Stimulated activated CD8-positive, alpha-beta memory T cell treated with anti-CD3 and anti-CD28 coated beads, Interleukin-7, amount 100 ng/mL, for 1 hour (primary cell): ENCODE measurements at places on chromosomes 4 and X.

DNA sequence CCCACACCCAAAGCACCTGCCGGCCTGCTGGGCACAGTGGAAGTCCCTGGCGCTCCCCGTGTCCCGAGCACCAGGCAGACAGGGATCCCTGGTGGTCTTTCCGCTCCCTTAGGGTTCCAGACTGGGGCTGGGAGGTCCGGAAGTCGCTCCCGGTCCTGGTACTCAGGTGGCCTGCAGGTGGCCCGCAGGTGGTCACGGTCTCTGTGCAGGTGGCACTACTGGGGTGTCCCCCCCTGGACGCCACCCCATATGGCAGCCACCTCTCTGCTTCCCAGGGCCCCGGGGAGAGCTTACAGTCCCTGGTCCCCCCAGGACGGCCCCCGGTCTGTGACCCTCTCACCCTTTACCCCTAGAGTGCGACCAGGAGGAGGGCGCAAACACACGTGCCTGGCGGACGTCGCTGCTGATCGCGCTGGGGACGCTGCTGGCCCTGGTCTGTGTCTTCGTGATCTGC is 13.6 kb downstream of the SLC25A6 start:
- DNase-seq: no peak

DNA sequence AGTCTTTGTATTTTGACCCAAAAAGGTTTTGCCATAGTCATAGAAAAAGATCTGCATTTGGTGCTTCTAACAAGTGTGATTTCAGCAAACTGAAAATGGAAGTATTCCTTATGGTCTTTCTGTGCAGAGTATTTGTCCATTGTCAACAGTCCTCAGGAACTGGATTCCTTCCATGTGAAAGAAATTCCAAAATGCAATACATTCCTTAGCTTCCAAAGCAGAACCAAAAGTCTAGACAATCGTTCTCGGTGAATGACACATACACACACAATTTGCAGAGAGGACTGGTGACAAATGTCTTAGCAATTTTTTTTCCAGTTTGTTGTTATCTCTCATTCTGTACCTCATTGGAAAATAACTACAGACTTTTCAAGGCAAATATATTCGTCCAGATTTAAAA is 562.2 kb upstream of the SLIT2 start:
- DNase-seq: no peak

GRCh38 chrX:150363561-150364346 is 637 bp downstream of the MAMLD1 start:
- DNase-seq: no peak

DNA sequence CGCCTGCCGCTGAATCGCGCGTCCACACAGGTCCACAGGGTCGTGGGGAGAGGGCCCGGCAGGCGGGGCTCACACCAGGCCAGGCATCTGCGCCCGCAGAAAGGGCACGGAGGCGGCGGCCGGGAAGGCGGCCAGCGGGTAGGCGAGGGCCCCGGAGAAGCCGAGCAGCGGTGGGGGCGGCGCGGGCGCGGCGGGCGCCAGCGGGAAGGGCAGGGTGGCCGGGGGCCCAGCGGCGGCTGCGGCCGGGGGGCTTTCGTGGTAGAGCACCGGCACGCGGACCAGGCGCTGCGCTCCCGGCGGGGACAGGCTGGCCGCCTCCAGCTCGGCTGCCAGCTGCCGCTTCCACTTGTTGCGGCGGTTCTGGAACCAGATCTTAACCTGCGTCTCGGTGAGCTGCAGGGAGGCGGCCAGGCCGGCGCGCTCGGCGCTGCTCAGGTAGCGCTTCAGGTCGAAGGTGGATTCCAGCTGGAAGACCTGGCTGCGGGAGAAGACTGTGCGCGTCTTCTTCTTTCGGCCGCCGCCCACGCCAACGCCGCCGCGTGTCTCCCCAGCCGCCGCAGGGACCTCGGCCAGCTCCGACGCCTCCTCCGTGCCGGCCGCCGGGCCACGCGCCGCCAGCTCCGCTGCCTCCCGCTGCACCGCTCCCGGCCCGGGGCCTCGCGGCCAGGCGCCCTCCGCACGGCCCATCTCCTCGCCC is 3.9 kb downstream of the HMX1 start:
- no peak for DNase-seq

GRCh38 chrX:77743720-77744119 is 42.3 kb downstream of the ATRX start:
- DNase-seq: no peak

GRCh38 chr4:116705466-116705865 is 379.9 kb downstream of the TRAM1L1 start:
- no peak for DNase-seq

- DNase-seq: no peak
These were observed 26.6 kb upstream of the CD99 start for GRCh38 chrX:2664502-2664901.

DNA sequence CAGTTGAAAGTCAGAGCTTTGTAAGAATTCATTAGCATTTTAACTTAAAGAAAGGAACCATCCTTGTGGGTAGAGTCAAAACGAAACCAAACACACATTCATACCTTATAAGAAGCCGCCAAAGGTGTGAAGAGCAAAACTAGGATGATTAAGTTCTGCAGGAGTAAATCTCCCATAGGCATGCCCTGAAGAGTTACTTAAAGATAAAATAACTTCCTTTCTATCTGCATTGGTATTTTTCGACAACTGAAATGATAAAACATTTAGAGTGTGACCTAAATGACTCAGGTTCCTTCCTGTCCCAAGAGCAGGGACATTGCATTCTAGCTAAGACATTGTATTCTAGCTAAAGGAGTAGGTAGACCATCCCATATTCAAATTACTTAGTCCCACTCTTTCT is 75.3 kb downstream of the BCOR start:
- DNase-seq: no peak

GRCh38 chr4:184802697-184803015 is 23.1 kb downstream of the ACSL1 start:
- no peak for DNase-seq

DNA sequence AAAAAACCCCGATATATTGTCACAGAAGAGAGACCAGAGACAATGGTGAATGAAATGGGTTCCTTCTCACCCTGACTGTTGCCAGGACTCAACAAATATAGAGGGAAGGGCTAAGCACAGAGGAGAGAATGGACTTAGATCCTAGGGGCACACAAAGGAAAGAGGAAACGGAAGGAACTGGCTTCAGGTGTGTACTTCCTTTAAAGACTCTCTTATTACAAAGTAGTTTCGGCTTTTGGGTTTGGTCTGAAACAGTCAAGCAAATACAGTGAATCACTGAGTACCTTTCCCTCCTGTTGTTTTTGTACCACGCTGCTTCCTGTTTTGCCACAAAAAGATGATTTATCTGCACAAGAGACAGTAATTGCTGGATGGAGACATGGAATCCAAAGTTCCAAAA is 46.1 kb upstream of the S100G start:
- no peak for DNase-seq

DNA sequence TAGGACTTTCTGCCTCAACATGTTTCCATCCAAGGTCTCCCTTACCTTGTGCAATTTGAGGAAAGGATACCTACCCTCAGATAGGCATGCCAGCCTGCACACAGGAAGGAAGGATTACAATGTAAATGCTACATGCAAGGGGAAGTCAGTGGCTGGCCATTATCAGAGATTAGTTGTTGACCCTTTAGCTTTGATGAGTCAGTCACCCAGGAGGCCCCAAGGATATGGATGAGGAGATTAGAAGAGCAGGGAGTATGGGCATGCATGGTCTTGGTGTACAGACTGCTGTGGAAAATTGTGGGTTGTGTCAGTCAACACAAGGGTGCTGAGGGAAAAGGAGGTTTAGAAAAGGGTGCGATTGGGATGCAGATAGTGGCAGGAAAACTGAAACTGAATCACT is 92.0 kb downstream of the GUCY2F start:
- DNase-seq: no peak

DNA sequence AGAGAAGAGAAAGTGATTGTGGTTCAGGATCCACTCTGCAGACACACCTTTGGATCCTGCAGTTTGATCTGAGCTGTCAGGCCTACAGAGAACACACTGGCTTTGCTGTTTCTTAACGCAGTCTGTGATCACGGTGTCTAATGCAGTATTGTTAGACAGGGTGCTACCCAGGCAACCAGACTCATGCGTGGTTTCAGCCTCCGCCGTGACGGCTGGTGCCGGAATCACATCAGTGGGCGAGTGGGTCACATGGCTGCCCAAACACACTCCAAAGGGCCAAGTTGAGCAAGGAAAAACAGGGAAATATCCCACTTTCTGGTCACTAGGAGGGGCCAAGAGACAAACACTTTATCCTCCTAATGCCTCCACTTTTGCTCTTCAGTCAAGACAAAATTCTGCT is 27.5 kb downstream of the CCDC149 start:
- no peak for DNase-seq

DNA sequence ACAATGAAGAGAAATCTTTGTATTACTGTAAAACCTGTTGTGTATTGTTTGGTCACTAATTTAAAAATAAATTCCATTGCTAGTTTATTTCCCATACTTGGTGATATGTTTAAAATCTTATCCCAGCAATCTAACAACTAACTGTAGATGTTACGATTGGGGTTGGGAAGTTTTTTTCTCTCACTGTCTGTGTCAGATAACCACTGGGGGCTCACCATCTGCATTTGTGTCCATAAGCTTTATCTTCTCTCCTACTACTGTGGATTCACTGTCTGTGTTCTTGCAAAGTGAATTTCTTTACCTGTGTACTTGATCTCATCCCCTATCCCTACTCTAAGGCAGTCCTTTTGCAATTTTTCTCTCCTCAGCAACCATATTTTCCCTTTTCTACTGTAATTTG is 81.3 kb downstream of the STIM2 start:
- no peak for DNase-seq

DNA sequence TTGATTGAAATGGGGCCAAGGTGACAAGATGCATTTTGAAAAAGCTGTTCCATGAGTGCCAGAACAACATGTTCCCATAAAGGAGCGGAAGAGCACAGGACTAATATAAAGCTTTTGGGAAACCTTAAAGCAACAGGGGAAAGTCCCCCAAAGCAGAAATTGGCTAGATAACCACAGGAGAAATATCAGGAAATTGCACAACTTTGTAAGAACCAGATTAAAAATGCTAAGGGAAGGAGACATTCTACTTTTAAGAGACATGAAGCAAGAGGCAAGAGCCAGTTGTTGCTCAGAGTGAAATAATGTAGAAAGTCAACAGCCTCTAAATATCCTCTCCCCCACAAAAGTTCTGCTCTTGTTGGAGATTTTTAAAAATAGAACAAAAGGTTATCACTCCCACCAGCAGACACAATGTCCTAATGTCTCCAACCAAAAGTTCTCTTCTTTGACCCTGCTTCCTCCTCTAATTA is 85.2 kb upstream of the LNX1 start:
- DNase-seq: no peak

- no peak for DNase-seq
These were observed 161.9 kb downstream of the PTTG2 start for GRCh38 chr4:38122060-38122459.

DNA sequence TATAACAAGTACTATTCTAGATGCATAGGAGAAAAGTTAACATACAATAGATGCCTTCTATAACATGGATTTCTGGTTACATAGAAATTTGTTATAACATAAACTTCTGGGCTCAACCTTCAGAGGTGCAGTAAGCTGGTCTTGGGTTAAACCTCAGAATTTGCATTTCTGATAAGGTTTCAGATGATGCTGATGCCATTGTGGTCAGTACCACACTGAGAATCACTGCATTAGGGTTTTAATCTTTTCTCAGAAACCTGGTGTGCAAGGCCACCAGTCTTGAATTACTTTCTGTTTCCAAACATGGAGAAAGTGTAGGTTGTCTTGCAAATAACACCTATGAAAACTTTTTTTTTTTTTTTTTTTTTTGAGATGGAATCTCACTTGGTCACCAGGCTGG is 146.2 kb downstream of the SPOCK3 start:
- DNase-seq: no peak

DNA sequence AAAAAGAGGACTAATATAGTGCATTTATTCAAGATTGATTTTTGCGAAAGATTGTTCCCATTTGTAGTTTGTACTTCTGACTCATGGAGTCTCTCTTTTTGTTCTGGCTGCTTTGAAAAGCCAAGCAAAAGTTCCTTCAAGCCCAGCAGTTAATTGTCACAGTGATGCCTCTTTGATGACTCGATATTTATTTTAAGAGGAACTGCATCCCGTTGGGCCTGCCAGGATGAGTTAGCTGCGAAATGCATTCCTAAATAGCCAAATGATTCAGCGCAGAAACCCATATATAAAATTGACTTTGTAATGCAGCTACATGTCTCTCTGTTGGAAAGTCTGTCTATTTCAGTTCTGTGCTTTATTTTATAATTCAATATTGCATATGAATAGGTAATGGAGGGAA is 295.1 kb downstream of the GBA3 start:
- no peak for DNase-seq

GRCh38 chrX:120120223-120120622 is 4.5 kb upstream of the RHOXF1 start:
- no peak for DNase-seq

DNA sequence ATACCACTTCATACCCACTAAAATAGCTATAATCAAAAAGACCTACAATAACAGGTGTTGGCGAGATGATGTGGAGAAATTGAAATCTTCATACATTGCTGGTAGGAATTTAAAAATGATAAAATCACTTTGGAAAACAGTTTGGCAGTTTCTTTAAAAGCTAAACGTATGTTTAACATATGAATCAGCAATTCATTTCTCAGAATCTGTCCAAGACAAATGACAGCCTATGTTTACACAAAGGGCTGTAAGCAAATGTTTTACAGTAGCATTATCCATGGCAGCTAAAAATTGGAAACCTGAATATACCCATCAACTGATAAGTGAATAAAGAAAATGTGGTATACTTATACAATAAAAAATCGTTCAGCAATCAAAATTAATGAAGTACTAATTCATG is 33.0 kb upstream of the ABCG2 start:
- no peak for DNase-seq

GRCh38 chr4:1851575-1852410 is 4.2 kb downstream of the LETM1 start:
- DNase-seq: no peak

DNA sequence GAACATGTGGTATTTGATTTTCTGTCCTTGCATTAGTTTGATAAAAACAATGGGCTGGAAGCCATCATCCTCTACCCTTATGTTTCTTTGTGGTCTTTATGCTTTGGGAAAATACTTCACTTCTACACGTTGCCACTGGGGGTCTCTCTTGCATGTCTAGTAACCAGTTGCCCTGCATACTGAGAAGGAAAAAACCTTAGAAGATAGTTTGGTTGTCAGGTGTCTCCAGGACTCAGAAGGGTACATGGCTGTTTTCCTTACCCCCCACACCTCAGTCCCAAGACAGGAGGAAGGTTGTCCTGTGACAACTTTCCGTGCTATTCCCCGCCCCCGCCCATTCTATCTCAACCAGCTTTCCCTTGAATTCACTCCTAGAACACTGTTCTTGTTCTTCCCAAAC is 62.1 kb upstream of the LANCL3 start:
- no peak for DNase-seq

- no peak for DNase-seq
These were observed 6.9 kb downstream of the KLHL8 start for GRCh38 chr4:87213421-87214075.

DNA sequence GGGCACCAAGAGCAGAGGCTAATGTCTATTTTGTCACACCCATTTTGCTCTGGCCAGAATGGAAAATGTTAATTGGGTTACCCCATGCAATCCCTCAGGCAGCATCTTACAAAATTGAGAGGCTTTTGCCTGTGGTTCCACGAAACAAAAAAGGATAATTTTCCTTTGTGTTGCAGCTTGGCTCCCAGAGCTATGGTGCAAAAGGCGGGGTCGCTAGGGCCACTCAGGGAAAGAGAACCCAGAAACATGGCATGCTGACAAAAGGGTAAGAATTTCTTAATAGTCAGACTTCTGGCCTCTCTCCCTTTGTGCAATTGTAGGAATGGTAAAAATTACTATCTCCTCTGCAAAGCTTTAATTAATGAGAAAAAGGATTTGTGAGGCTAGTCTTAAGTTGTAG is 119.6 kb upstream of the BANK1 start:
- no peak for DNase-seq
